K562 (cell line): ENCODE measurements at places on chromosomes 1 and 21. TPM values are rescaled to one million over a fixed set of nuclear protein-coding genes. Genes with fewer than 3 reads are reported as not detected.

The CD52 gene
- 152 and 198 TPM in 2 replicates for polyA plus RNA-seq

The CFHR5 gene
- not detected in 2 replicates for polyA plus RNA-seq

The CLDN17 gene
- polyA plus RNA-seq = not detected in 2 replicates

The COL6A1 gene
- 0.50 and 0.76 TPM in 2 replicates for polyA plus RNA-seq

The S1PR1 gene
- 0.32 and 0.34 TPM in 2 replicates for polyA plus RNA-seq

The MYOG gene
- not detected in 2 replicates for polyA plus RNA-seq

The PIK3R3 gene
- 2.7 and 3.1 TPM in 2 replicates for polyA plus RNA-seq

The PSMD4 gene
- polyA plus RNA-seq = 302 and 313 TPM in 2 replicates

The C4BPA gene
- not detected in 2 replicates for polyA plus RNA-seq

The INAVA gene
- polyA plus RNA-seq = not detected in 2 replicates

The TNFRSF9 gene
- polyA plus RNA-seq = 0.08 TPM in 2 replicates

The SEMA4A gene
- polyA plus RNA-seq = 1.0 and 1.5 TPM in 2 replicates

The ANGEL2 gene
- 16.2 and 22.3 TPM in 2 replicates for polyA plus RNA-seq
